ENCODE measurements at places on chromosomes 2 and 18. TPM values are rescaled to one million over a fixed set of nuclear protein-coding genes. Genes with fewer than 3 reads are reported as not detected.

FBXO41 gene
- total RNA-seq, result 3.3 TPM

TLX2 gene
- not detected for total RNA-seq

CEBPZOS gene
- 16.8 TPM for total RNA-seq

CD28 gene
- 0.31 TPM for total RNA-seq

APOB gene
- total RNA-seq, result 0.06 TPM

CAPN10 gene
- 9.7 TPM for total RNA-seq

GALNT5 gene
- total RNA-seq, result 0.28 TPM

All from pancreas (tissue), 10 donors.